Cardiac muscle cell (in vitro differentiated cells and primary cell): ENCODE measurements at places on chromosomes 7 and 10. TPM values are rescaled to one million over a fixed set of nuclear protein-coding genes. Genes with fewer than 3 reads are reported as not detected.

DNA sequence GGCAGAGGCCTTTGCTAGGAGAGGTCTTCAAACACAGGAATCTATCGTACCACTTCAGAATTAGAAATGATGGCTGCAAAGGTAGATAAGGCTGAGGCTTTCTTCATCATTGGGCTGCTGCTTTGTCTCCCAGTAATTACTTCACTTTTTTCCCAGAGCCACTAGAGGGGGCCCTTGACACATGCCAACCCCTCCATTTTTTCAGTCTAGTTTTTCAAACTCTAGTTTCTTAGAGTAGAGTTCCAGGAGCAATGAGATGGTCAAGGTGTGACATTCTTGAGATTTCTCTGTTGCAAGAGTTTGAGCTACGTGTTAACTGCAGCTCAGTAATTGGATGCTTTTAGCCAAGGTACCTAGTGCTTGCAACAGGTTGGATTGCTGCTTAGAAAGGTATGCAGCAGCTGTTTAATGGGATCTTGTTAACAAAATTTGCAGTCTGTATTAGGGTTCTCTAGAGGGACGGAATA lies 33.8 kb upstream of the RBM20 start:
- peak; percentile 72 for DNase-seq

DNA sequence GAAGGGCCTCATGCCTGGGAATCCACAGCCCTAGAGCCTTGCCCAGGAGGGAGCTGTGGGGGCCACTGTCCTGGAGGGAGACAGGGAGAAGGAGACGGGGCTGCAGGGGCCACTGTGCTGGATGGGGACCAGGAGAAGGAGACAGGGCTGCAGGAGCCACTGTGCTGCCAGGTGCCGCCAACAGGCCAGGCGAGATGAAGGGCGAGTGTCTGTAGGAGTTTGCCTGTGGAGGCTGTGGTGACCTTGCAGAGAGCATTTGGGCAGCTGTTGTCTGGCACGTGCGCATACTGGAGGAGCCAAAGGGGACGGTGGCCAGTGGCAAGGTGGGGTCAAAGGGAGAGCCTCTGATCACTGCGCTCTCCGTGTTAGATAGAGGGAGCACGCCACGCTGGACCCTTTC lies 79.2 kb downstream of the NKX6-2 start:
- DNase-seq, result no peak

- DNase-seq, result no peak
Observed at GRCh38 chr10:120424198-120424464, 32.9 kb upstream of the PLPP4 start.

- no peak for DNase-seq
Observed at GRCh38 chr7:95106401-95106800, 199.0 kb downstream of the PPP1R9A start.

GRCh38 chr7:37391791-37392672 lies 56.6 kb downstream of the ELMO1 start:
- no peak for DNase-seq

GRCh38 chr7:24769851-24770250 lies 12.6 kb upstream of the GSDME start:
- no peak for DNase-seq

DNA sequence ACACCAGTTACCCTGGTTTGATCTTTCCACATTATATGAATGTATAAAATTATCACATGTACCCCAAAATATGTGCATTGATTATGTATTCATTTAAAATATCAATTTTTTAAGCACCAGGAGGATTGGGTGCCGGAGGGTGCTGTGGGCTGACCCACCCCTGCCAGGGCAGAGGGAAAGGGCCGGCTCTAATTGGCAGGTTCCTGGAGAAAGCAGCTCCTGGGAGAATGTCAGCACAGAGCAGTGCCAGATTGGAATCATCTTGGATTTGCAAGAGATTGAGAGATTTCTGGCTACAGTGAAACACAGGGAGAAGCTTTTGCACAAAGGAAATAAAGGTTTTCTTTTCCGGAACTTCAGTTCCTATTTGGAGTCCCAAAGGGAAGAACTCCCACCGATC lies 264.4 kb upstream of the TCERG1L start:
- no peak for DNase-seq

GRCh38 chr10:133058331-133059092 lies 29.2 kb upstream of the ADGRA1 start:
- DNase-seq, result peak; percentile 9

DNA sequence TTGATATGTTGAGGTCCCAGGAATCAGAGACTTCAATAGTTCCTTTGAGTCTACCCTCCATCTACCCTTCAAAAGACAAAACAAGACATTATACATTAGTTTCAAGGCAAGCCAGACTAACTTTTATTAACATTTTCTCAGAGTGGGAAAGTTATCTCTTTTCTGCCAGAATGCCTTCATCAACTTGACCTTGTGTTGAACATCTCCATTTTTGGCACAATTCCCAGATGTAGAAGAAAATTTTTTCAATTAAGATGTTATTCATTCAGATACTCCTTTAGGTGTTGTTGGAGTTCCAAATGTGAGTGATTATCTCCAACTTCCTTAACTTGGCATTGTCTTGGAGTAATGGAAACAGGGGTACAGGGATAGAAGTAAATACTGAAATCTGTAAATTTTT lies 59.1 kb downstream of the NRF1 start:
- DNase-seq, result no peak

DNA sequence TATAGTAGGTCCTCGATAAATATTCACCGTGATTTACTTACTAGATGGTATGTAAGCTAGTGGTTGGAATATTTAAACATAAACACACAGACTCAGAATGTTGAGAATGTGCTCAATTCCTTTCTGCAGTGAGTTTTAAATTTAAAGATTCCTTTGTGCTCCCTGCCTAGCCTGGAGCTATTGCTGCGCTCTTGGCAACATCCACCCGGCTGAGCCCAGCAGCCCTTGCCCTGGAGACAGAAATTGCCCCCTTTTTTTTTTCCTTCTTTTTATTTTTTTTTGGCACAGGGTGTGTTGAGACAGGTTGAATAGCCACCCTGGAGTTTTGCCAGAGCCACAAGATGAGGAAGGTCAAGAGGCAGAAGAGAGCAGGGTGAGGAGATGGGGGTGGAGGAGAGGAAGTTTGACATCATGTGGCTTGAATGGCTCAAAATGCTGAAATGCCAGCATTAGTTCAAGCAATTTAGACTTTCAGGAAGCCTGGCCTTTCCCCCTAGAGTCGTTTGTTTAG lies 180.8 kb downstream of the PRKCQ start:
- peak; percentile 32 for DNase-seq

- DNase-seq, result peak; percentile 79
Observed at GRCh38 chr10:31134311-31134952, 102.8 kb upstream of the ZNF438 start.

- DNase-seq, result peak; percentile 79
Observed at GRCh38 chr7:114081606-114082425, 163.0 kb upstream of the PPP1R3A start.

- DNase-seq, result peak; percentile 55
Observed at GRCh38 chr7:23490357-23491135, 20.3 kb upstream of the IGF2BP3 start.

Gene SPDYE18
- total RNA-seq, result 0.27 and 0.81 TPM in 2 replicates

Gene CFAP58
- 0.99 and 1.9 TPM in 2 replicates for total RNA-seq

Gene TFR2
- 0.89 and 2.5 TPM in 2 replicates for total RNA-seq

Gene MRC1
- 0.03 and 0.11 TPM in 2 replicates for total RNA-seq

Gene FAM25C
- total RNA-seq, result not detected in 2 replicates

Gene NUTM2E
- 0.07 TPM in 1 of 2 replicates, not detected in the other for total RNA-seq

Gene LIPN
- not detected in 2 replicates for total RNA-seq

Gene GDF2
- total RNA-seq, result 3.5 and 5.8 TPM in 2 replicates
